Activated T-cell treated with anti-CD3 and anti-CD28 coated beads for 1 hour (primary cell): ENCODE measurements at places on chromosomes 5 and 9.

DNA sequence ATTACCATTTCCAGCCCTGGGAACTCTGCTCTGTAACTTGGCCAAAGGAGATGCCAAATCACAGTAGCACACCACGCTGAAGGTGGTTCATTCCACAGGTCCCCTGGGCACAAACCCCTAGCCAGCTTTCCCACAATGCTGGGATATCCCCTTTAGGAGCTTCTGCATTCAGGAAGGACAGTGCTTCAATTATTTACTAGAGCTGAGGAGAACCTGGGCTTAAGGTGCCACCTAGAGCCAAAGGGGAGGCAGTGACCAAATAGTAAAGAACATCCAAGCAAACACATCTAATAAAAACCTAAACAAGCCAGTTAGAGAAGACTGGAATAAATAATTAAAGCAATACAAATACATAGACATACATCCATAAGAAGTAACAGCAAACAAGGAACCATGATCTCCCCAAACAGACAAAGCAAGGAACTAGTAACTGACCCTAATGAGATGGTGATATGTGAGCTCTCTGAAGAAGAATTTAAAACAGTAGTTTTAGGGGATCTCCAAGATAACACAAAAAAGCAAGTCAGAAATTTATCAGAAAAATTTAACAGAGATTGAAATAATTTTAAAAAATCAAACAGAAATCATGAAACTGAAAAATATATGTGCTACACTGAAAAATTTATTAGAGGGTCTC lies 14.6 kb downstream of the KIF4B start:
- DNase-seq = no peak

- DNase-seq = no peak
Measured at GRCh38 chr9:120690372-120690771, 23.9 kb downstream of the MEGF9 start.

DNA sequence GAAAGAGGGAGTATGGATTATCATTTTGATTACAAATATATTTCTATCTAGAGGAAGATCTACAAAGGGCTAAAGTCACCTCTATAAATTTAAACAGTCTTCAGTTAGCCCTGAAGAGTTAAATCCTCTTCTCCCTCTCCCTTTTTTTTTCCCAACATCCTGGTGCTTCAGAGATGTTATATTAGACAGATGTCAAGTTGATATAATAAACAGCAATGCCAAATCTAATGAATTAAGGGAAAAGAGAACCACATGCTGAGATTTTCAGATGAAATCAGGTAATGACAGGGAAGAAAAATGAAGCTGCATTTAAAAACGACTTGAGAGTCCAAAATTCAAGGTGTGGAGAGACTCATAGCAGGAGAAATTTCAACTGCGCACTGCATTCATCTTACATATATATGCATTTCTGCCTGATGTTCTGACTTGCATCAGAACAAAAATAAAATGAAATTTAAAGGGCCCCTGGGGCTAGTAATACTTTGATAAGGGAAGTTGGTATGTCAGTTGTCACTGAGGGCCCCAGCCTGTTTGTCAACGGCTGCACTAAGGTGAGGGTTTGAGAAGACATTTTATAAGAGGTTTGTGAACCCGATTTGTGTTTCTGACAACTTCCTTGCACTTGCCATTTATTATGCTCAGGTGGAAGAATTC lies 338.9 kb upstream of the PANK3 start:
- no peak for DNase-seq

- DNase-seq = no peak
Measured at GRCh38 chr5:111134864-111135263, 42.7 kb downstream of the WDR36 start.

GRCh38 chr5:31581498-31582099 lies 49.5 kb downstream of the C5orf22 start:
- DNase-seq = no peak

DNA sequence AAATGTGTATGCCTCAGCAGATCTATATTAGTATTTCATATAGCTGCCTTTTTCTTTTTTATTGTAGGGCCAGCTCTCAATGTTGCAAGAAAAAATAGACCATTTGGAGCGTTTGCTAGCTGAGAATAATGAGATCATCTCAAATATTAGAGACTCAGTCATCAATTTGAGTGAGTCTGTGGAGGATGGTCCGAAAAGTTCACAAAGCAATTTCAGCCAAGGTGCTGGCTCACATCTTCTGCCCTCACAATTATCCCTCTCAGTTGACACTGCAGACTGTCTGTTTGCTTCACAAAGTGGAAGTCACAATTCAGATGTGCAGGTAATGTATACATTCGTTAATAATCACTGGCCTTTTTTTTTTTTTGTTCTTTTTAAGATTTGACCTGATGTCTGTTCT lies 23.7 kb downstream of the MAN2A1 start:
- DNase-seq = no peak

DNA sequence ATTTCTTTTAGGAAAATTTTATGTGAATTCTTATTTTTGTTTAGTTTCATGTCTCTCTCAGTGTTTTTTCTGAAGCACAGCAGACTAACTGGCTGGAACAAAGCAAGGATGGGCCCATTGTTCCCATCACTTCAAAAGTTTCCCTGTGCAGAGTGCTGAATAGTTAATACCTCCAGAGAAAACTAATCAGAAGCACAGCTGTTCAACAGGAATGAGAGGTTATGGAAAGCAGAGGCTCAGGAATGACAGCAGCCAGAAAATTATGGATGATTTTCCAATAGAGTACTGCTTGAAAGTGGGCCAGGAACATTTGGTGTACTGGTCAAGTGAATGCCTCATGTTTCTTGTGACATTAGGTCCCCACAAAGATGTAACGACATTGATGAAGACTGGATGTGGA lies 173.0 kb upstream of the TARS1 start:
- no peak for DNase-seq

DNA sequence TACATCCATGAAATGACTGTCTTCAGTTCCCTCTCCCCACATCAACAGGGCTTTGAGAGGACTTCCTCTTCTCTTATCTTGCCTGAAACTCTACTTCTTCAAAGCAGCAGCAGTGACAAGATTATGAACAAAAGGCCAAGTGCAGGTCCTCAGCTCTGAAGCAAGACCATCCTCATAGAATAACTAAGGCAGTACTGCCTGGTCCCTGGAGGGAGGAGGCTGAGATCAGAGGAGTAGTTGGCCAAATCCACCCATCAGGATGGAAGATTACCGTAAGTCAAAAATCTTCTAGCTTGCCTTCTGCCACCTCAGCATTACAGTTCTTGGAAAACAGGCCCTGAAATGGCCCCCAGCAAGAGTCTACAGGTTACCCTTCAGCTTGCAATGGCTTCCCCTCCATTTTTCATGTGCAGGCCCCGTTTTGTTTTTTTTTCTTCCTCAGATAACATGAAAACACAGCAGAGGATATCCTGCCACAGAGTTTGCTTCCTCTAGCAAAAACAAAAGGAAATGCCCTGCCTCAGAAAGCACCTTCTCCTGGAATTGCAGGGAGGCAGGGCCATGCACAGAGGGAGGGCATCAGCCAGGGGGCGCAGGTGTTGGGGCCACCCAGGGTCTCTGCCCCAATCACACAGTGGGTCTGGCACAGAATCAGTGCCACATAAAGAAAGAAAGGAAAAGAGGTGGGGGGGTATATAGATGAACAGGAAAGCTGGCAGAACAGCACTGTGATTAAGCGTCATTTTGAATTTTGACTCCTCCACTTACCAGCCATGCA lies 40.0 kb downstream of the KLHL3 start:
- no peak for DNase-seq

DNA sequence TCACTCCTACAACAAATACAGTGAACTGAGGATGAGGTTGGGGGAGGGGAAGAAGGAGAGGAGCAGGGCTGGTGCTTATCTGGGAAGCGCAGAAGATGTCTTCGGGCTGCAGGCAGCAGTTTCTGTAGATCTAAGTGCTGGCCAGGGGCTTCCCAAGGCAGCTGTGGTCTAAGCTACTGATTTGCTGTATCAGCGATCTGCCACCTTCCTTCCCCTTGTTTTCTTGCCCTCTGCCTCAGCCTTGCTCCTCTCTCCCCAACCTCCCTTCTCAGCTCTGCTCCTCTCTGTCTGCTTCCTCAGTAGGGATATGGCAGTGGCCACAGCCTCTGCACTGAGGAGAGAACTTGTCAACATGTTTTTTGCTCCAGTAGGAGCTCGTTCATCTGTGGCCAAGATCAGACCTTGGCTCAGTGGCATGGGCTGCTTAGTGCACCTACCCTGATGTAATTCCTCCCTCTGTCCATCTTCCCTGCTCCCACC lies 42.8 kb upstream of the IL6ST start:
- DNase-seq = no peak
